ENCODE measurements at places on chromosomes 13 and 19. TPM values are rescaled to one million over a fixed set of nuclear protein-coding genes. Genes with fewer than 3 reads are reported as not detected.
A peak's percentile ranks its signal among the peaks of the same experiment; 100 is the strongest.

- no peak for DNase-seq
These were observed 424.1 kb upstream of the DACH1 start for GRCh38 chr13:72290962-72291681.

DNA sequence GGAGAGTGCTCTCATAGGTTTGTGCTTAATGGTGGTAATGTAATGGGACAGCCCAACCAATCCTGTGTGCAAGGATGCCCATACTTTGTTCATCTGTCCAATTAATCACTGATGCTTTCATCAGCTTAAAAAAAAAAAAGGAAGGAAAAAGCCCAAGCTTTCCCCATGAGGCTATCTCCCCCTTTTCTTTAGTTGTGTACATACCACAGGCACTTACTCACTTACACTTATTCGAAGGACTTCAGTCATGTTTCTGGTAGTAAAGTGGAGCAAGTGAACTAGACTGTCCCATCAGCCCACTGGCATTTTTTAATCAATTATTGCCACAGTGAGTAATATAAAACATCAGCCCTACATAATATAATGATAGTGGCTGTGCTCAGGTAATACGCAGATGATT, 183.5 kb upstream of the UFM1 start:
- DNase-seq = no peak

DNA sequence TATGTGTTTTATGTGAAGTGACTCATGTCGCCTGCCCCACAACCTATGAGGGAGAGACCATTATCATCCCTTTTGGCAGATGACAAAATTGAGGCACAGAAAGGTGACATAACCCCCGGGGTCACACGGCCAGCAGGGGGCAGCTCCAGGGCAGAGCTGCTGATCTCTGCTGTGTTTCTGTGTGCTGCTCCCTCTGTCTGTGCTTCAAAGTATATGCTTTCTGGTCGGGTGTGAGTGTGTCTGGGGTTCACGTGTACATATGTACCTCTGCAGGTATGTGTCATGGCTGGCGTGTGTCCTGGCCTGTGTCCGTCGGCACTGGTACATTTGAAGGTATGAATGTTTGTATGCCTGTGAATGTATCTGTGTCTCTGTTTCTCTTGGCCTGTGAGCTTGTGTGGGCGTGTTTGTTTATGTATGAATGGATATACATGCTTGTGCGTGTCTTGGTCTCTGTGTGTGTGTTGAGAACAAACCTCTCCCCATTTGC, 7.1 kb downstream of the LIPE start:
- peak; percentile 23 for DNase-seq

- no peak for DNase-seq
These were observed 203.1 kb downstream of the TM9SF2 start for GRCh38 chr13:99704390-99704789.

DNA sequence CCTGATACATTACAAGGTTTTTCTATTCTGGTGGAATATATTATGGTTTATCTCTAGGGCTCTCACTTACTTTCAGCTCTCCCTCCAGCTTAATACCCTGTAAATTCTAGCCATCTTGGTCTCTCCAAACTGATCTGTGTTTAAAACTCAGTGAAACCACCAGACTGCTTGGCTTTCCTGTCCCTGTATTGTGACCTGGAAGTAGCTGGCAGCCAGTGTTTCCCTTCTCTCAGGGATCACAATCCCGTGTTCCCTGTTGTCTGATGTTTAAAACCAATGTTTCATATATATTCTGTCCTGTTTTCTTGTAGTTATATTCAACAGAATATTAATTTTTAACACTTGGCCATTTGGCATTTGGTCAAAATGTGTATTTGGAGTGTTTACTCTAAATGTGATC, 8.0 kb downstream of the AKAP11 start:
- no peak for DNase-seq

DNA sequence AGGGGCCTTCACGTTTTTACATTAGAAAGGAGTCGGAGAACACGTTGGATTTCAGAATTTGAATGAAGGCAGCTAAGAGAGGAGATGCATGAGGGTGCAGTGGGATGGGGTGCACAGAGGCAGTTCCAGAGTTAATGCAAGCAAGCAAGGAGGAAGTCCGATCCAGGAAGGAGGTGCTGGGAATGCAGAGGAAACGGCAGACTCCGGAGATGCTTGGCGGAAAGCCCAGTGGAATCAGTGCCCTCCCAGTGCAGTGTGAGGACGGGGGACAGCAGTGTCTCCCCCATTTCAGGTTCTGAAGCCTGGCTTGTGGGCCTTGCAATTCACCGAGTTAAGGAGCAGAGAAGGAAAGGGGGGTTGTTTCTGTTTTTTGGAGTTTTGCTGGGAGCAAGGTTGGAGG, 100.4 kb downstream of the COL4A2 start:
- no peak for DNase-seq

- no peak for DNase-seq
These were observed 14.0 kb downstream of the ZC3H4 start for GRCh38 chr19:47099576-47100050.

GRCh38 chr13:97259798-97260714, 37.9 kb downstream of the MBNL2 start:
- no peak for DNase-seq

DNA sequence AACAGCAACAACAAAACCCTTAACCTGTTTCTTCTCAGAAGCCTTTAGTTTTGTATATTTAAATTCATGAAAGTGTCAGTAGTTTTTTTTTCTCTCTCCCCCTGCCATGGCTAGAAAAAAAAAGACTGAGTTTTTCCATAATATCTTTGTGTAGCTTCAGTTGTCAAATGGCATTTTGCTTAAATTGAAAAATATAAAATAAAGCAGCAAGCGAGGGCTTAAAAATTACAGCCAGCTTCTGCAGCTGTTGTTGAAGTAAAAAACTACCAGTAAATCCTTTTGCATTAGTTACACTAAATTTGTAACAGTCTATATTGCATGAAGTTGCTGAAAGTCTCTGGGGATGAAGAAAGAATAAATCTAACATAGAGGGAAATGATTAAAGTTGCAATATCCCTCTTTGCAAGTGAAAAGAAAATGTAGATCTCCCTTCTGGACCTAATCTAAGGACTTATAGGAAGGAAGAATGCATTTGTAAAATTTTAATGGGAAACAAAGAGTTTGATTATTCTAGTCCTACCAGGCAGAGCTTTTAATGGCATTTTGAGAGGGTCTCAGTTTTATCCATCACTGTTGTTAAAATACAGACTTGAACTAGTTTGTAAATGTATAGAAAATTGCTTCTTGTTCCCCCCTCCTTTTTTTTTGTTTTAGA, 215.7 kb downstream of the ATP8A2 start:
- DNase-seq = peak; percentile 53

DNA sequence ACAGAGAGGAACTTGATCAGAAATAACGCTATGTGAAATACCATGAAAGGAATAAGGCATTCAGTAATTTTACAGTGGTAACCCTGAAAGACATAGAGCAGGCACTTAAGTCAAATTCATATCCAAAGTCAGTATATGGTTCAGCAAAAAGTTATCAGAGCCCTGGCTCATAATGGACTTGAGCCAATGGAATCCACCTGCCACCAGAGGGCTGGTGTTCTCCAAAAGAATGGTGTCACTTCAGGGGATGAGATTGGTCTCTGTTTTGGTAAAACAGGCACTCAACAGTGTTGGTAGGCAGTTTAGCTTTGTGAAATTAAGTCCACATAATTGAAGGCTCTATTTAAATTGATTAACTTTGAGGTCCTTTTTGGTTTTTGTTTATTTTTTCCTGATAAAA, 93.9 kb downstream of the LIG4 start:
- DNase-seq = peak; percentile 18

GRCh38 chr19:28313633-28314032, 899.3 kb downstream of the UQCRFS1 start:
- peak; percentile 85 for DNase-seq

- DNase-seq = no peak
These were observed 1.6 kb downstream of the ZNF415 start for GRCh38 chr19:53131085-53131590.

DNA sequence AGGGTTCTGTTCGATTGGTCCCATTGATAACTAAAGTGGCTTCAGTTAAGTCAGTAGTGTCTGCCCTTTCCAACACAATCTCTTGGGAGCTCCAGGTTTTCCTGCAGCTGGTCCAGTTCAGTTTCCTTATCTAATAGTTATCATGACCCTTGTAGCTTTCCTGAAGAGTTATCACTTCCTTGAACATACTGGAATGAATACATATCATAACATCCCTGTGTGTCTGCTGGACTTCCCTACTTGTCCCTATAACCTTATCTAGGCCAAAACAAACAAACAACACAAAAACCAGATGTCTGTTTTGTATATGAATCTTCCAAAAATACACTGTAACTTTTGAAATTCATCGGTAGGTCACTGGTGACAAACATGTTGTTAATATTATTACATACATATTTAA, 167.6 kb downstream of the DCT start:
- no peak for DNase-seq

GRCh38 chr19:3606690-3607289, at the start of gene TBXA2R:
Gene TBXA2R, minus strand, starts transcription at chr19:3606875. Its CDS starts 6,241 bp downstream, at chr19:3600634.
- peak; percentile 72 for DNase-seq

DNA sequence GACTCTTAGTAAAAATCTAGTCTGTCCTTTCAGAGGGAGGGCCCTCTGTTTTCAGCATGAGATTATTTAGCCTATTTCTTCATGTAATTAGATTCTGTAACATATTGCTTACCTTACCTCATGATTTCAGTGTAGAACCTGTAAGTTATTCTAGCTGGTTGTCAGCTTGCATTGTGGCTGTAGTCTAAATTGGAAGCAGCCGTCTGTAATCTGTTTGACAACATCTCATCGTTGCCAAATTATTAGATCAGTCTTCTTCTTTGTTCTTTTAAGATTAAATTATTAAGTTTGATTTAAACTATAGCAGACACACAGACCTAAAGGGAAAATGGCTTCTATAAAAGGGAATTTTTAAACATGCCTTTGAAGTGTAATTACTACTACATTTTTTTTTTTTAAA, 34.8 kb downstream of the SLAIN1 start:
- DNase-seq = no peak

DNA sequence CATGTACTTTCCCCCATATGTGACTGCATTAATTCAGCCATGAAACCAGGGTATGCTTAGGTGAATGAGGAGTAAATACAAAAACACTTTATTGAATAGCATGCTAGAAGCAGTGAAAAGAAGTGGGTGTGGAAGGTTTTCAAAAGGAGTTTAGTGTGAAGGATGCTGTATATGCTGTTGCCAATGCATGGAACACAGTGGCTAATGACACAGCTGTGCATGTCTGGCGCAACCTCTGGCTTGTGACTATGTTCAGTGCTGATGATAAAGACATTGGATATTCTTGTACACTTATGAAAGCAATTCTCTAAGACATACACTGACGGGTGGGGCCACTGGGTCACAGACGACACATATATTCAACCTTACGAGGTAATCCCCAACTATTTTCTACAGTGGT, 55.2 kb downstream of the SOX21 start:
- DNase-seq = peak; percentile 4

DNA sequence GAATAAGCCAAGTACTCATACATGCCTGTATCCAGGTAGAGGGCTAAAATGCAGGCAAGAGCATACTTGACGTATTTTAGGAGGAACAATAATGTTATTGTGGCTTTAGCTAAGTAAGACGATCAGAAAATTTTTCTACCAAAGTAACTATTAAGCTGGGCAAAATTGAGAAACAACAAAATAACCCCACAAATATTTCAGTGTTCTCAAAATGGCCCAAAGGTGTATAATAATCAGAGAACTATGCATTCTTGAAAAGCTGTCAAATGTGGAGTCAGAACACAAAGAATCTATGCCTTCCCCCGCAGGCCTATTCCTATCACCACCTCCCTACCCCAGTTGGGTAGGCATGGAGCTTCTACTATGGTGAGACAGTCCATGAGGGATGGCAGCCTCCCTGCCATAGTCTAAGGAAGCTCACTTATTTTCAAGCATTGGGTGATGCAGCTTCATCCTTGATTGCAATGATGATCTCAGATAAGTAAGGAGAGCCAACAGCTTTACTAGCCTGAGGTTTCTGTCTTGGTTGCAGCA, 1132.5 kb upstream of the SPRY2 start:
- no peak for DNase-seq

DNA sequence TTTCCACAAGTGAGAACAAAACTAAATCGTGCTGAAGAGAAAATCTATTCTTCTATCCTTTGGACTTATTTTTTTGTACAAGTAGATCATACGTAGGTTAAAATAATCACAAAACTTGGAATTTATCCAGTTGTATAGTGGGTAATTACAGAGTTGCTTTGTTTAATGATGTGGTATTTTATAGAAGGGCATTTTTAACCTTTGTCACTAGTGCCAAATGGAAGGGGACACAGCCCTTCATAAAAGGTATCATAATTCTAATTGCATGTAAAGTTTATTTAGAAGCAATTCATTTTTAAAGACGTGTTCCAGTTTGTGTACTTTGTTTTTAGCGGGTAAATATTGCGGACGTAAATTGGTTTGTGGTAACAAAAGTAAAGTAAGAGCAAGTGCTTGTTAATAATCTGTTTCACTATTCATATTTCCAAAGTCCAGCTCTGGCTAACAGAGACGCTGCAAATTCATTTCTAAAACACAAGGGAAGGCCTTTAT, 99.5 kb downstream of the ERCC5 start:
- DNase-seq = no peak

GRCh38 chr19:927351-927779, 1.5 kb downstream of the ARID3A start:
- DNase-seq = no peak

- peak; percentile 69 for DNase-seq
These were observed 24.1 kb upstream of the UBAC2 start for GRCh38 chr13:99176309-99177276.

DNA sequence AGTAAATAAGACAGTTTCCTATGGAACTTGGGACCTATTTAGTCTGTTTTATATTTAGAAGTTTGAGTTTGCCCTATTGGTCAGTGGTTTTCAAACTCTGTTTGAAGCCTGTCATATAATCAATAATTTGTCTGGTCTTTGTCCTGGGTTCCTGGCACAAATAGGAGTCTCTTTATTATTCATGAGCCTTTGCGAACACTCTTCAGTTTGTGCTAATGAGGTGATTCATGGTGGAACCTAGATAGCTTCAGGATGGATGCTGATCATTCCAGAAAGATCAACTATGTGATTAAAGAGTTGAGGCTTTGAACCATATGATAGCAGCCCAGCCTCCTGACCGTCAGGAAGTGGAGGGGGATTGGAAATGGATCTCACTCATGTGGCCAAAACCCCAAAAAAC, 10.0 kb upstream of the VWA8 start:
- DNase-seq = no peak

GRCh38 chr13:100508996-100509395, 79.6 kb downstream of the GGACT start:
- DNase-seq = no peak

NMRK2 gene
- total RNA-seq = not detected

ZNF43 gene
- total RNA-seq = 29.4 TPM

OR7A5 gene
- not detected for total RNA-seq

CEACAM7 gene
- total RNA-seq = 0.43 TPM

CYP4F8 gene
- not detected for total RNA-seq

LGALS16 gene
- total RNA-seq = not detected

ZNF57 gene
- 5.5 TPM for total RNA-seq

WDFY2 gene
- 45.5 TPM for total RNA-seq

RPS16 gene
- 1,898 TPM for total RNA-seq

CRLF1 gene
- total RNA-seq = 305 TPM

All from A673 (cell line).